Stimulated activated CD4-positive, alpha-beta T cell treated with anti-CD3 and anti-CD28 coated beads, Interleukin-1b, Interleukin-23, amount 100 ng/mL, for 1 hour (primary cell): ENCODE measurements at places on chromosomes 7 and 10.

- no peak for DNase-seq
Observed at GRCh38 chr7:95730493-95731280, 41.7 kb upstream of the DYNC1I1 start.

GRCh38 chr7:80309971-80310549 lies 175.4 kb downstream of the GNAI1 start:
- DNase-seq, result no peak

DNA sequence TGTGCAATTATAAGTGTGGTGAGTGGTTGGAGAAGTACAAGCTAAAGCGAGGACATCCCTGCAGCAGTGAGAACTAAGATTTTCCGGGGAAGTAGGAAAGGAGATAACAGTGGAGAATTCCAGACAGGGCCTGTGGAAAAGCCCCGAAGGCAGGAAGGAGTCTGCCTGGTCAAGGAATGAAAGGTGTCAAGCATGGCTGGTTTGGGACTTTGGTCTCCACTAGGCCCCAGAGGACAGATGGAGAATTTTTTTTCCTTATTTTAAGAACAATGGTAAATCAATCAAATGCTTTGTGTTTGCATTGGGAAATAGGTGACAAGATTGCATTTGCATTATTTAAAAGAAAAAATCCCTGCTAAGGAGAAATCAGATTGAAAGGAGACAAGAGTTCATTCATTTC lies 3.2 kb upstream of the CEP55 start:
- DNase-seq, result no peak

DNA sequence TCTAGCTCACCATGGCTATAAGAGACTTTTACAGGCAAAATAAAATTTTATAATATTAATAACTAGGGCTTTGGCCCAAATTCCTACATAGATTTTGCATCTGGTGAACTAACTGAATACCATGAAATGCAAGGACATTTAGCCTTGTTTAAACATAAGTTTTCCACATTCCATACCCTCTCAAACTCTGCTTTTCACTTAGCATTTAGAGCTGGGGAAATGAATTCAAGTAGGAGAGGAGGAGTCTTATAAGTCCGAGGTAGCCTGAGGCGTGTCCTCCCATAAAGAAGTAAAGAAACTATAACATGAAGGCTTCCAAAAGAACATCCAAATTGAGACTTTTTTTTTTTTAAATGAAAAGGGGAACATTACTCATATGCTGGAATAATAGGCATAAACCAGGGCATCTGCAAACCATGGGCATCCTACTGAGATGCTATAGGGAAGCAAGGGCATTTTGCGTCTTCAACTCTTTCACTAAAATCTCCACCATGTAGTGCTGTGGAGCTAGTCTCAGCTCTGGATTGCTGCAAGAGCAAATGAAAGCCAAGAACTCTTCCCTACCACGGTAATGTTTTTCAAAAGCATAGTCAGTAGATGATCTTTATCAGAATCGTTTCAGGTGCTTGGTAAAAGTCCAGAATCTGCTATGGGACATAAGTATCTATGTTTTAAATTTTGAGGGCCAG lies 79.1 kb downstream of the PALS2 start:
- DNase-seq, result no peak

DNA sequence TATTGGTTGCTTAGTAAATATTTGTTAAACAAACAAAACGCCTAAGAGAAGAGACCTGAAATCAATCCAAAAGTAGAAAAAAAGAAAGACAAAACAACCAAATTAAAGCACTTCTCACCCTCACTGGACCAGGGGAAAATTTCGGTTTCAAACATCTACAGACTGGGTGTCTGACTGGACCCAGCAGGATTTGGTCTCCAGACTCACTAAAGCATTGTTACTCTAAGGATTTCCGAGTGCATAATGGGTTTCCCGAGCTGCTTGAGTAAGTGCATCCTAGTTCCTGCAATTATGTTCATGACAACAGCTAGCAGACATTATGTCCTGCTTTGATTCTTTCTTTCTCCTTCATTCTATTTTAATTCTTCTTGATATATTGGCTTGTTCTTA lies 51.8 kb upstream of the FAM3C start:
- DNase-seq, result no peak

- no peak for DNase-seq
Observed at GRCh38 chr10:3537518-3537917, 247.5 kb downstream of the KLF6 start.

DNA sequence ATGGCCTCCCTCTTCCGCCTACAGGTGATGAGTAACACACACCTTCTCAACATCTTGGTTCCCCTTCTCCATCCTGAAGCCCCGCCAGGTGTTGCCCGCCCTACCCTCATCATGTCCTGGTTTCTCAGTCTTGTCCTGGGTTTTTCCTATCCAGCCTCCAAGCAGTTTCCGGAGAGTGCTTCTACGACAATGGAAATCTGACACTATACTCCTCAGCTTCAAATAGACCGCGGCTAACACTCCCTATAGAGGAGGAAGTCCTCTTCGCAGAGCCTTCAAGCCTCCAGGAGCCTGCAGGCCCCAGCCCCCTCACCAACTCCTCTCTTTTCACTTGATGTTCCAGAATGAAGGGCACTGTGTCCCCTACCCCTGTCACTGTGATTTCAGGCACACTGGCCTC lies 147.4 kb downstream of the PRPF18 start:
- DNase-seq, result no peak

GRCh38 chr10:120278069-120278468 lies 179.0 kb upstream of the PLPP4 start:
- no peak for DNase-seq

- no peak for DNase-seq
Observed at GRCh38 chr7:46511442-46512215, 590.6 kb upstream of the IGFBP3 start.

GRCh38 chr7:69597278-69598076 lies 798 bp upstream of the AUTS2 start:
- DNase-seq, result no peak

- DNase-seq, result peak; percentile 42
Observed at GRCh38 chr10:80046629-80047441, 31.6 kb upstream of the TMEM254 start.

GRCh38 chr7:2974093-2974819 lies 69.4 kb downstream of the CARD11 start:
- DNase-seq, result no peak

- no peak for DNase-seq
Observed at GRCh38 chr7:90988996-90989765, 275.1 kb upstream of the FZD1 start.

- DNase-seq, result no peak
Observed at GRCh38 chr10:63574011-63574410, 52.8 kb downstream of the REEP3 start.

DNA sequence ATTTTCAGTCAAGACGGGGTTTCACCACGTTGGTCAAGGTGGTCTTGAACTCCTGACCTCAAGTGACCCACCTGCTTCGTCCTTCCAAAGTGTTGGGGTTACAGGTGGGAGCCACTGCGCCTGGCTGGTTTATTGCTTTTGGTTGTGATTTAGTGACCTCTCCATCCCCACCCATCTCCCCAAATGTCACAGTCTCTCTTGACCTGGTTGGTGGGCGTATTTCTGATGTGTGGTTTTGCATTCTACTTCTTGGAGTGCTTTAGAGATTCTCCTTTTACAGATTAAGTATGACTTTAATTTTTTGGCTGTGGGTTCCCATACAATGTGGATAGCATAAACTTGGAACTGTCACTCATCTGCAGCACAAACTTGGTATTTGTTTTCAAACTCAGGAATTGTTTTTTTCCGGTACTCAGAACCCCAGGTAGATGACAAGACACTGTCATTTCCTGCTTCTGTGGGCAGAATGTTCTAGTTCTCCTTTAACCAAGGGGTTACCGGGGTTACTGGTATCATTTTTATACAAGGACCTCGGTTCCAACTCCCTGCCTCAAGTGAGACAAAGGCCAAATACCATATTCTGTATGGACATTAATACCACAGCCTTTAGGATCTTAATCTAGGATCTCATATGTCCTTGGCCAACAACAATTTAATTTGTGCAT lies 50.5 kb downstream of the MRC1 start:
- no peak for DNase-seq

DNA sequence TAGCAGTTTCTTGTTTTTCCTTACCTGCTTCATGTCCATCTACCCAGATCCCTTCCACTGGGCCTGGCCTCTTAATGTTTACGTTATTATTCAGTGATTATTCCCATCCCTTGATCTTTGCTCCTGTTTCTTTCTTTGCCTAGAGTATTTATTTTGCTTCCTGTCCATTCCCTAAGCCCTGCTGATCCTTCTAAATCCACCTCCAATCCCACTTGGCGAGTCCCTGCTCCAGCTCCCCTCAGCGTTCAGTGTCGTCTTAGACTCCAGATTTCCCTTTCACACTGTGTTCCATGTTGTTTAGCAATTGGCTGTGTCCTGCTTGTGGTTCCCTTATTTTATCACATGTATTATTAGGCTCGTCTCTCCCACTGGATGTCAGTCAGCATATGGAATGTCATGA lies 7.3 kb downstream of the PPP2R2D start:
- DNase-seq, result no peak

DNA sequence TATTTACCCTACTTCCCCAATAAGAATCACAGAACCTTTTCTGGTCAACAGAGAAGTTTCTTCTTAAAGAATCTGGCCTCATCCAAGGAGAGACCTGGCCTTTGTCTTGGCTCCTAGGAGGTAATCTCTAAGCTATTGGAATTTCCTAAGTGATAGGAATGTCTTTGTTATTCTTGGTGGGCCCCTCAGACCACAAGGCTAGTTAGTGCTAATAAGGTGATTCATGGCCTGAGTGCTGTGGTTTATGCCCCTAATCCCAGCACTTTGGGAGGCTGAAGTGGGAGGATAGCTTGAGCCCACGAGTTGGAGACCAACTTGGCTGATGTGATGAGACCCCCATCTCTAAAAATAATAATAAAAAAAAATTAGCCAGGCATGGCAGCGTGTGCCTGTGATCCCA lies 60.0 kb upstream of the CYP2C18 start:
- DNase-seq, result no peak

DNA sequence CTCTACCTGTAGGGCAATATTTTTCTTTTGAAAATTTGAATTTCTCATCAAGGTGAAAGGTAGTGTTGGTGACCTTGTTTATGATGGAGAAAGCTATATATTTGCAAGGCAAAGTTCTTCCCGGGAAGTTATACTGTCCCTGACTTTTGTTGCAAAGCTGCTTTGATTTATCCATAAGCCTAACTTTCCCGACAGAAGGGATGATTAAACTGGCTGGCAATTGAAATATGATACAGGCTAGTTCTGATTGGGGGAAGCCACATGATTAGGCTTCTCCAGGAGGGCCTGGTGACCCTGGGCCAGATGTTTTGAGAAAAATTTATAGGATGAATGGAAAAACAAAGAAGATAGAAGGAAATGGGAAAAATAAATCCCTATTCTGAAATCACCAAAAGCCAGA lies 215.5 kb downstream of the ACTR3B start:
- no peak for DNase-seq

DNA sequence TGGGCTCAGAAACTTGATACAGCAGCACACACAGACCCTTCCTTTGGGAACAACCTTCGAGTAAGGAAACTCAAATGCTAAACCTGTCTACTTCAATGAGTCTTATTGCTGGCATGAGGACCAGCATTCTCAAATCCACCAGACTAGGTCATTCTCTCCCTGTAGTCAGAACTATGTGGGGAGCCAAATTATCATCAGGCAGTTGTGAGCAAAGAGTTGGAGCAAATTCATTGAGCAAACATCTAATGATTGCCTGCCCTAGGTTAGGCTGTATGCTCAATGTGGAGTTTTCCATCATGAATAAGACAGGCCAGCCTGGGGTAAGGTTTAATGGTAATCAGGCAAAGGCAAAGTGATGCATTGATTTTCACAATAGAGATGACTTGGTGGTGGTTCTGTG lies 3.6 kb downstream of the EPDR1 start:
- no peak for DNase-seq

DNA sequence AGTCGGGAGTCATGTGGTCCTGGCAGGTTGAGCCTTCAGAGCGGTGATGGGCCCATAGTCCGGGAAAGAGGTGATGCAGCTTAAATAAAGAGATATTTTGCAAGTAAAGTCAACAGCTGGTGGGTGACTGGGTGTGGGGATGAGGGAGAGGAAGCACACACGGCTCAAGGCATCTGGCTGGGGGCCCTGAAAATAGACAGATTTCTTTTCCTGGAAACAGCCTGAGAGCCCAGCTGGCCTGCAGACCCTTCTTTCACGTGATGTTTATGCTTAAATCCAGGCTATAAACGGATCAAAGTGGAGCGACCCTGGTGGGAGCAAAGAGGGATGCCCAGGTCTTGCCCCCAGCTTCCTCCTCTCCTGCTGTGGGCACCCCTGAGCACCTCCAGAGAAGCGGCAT lies 149.1 kb downstream of the TEX36 start:
- no peak for DNase-seq

GRCh38 chr7:147412109-147412508 lies 1178.5 kb upstream of the C7orf33 start:
- DNase-seq, result no peak

DNA sequence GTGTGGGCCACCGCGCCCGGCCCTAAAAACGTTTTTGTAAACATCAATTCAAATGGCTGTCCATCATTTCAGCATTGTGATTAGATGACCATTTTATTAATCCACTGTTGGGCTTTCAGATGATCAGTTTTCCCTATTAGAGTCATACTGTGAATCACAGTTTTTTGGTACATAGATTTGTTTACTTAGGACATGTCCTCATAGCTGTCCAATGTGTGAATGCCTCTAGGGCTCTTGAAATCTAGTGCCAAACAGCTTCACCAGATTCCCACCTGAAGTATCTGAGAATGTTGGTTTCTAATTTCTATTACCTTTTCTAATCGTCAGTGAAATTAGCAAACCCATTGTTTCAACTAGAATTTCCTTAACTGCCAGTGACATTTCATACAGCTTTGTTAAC lies 66.8 kb downstream of the UPF2 start:
- no peak for DNase-seq

GRCh38 chr10:78742730-78743615 lies 325.8 kb upstream of the ZMIZ1 start:
- DNase-seq, result no peak

- no peak for DNase-seq
Observed at GRCh38 chr10:76774987-76775603, 862.5 kb downstream of the KCNMA1 start.

- no peak for DNase-seq
Observed at GRCh38 chr10:60652628-60653027, 125.7 kb upstream of the CDK1 start.

DNA sequence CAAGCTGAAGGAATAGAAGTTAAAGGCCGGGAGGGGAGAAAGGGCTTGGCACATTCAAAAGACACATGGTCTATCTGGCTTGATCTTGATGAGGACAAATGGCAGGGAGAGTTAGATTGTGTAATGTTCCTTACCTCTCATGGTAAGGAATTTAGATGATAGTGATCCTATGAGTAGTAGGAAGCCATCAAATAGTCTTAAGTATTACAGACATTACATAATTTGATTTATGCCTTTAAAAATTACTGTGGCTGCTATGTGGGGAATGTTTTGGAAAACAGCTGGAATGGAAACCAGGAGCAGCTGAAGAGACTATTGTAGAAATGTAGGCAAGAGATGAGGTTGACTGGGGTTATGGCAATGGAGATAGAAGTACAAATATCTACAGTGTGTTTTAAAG lies 351.3 kb upstream of the BMPER start:
- no peak for DNase-seq
